Neural cell (in vitro differentiated cells): ENCODE measurements at places on chromosomes 4 and X. TPM values are rescaled to one million over a fixed set of nuclear protein-coding genes. Genes with fewer than 3 reads are reported as not detected.

PLXNA3 gene
- polyA plus RNA-seq: 17.2 and 22.2 TPM in 2 replicates

PPEF1 gene
- 1.5 and 1.6 TPM in 2 replicates for polyA plus RNA-seq

EXOC1L gene
- not detected in 2 replicates for polyA plus RNA-seq

RAB40AL gene
- polyA plus RNA-seq: 0.35 TPM in 1 of 2 replicates, not detected in the other
